ENCODE measurements at places on chromosomes 3 and 15.
A peak's percentile ranks its signal among the peaks of the same experiment; 100 is the strongest.

GRCh38 chr3:53163444-53164387 is 2.7 kb downstream of the PRKCD start:
- no peak for DNase-seq

DNA sequence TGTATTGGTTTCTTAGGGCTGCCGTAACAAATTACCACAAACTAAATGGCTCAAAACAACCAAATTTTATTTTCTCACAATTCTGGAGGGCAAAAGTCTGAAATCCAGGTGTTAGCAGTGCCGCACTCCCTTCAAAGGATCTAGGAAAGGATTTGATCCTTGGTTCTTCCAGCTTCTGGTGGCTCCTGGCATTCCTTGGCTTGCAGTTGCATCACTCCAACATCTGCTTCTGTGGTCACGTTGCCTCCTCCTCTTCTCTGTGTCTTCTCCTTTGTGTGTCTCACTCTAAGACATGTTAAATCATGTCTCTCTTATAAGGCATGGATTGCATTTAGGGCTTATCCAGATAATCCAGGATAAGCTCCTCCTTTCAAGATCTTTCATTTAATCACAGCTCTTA is 262.2 kb downstream of the MEX3B start:
- no peak for DNase-seq

DNA sequence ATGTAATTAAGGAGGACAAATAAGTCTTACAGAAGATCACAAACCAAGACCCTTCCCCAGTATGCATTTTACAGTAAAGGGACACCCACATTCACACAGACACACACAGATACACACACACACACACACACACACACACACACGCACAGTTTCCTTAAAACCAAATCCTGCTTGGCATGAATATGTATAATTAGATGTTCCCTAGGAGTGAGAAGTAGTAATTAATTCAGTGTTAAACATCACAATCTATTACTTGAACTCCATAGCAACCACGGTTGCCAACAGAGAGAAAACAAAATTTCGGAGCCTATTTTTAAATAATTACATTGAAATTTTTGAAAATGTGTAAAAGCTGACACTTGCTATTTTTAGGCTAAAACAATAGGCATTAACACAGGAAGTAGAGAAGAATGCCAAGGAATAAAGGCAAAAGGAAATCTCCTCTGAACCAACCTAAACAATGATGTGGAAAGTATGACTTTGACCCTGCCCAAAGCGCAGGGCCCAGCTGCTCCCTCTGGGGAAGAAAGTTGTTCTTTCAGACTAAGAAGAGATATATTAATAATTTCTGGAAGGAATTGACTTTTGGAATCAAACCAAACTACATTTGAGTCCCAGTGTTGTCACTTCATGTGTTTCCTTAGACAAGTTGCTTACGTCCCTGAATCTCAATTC is 215.3 kb downstream of the CPNE4 start:
- no peak for DNase-seq

DNA sequence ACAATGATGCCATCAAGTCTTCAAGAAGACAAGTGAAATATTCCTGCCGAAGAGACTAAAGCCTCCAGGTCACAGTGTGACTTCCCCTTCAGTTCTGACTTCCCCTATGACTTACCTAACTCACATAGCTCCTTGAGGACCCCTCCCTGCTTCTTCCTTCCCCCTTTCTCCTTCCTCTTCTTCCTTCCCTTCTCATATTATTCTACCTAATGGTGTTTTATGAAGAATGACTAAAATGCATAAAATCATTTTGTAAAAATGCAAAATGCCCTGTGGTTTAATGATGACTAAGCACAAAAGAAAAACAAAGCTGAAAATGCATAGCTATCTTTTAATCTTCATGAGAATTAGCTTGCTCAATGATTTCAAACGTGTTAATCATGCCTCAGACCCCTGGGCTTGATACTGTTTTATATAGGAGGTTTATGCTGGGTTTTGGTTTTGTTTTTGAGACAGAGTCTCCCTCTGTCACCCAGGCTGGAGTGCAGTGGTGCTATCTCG is 26.1 kb upstream of the TM4SF4 start:
- no peak for DNase-seq

DNA sequence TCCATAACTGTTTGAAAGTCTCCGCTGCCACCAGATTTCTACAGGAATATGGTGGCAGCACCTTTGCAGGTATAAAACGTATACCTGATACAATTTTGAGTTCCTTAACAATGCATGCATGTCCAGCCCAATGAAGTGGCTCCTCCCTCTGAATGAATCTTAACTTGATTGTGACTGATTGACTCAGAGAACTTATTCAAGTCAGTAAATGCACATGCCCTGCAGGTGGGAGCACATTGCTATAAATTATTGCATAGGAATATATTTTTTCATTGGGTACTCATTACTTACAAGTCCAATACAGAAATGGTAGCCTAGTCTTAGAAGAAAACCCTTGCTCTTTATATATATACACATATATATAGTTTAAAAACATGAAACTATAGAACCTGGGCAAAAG is 259.3 kb downstream of the BBX start:
- DNase-seq: no peak

GRCh38 chr15:91196768-91197167 is 96.7 kb downstream of the SV2B start:
- no peak for DNase-seq

DNA sequence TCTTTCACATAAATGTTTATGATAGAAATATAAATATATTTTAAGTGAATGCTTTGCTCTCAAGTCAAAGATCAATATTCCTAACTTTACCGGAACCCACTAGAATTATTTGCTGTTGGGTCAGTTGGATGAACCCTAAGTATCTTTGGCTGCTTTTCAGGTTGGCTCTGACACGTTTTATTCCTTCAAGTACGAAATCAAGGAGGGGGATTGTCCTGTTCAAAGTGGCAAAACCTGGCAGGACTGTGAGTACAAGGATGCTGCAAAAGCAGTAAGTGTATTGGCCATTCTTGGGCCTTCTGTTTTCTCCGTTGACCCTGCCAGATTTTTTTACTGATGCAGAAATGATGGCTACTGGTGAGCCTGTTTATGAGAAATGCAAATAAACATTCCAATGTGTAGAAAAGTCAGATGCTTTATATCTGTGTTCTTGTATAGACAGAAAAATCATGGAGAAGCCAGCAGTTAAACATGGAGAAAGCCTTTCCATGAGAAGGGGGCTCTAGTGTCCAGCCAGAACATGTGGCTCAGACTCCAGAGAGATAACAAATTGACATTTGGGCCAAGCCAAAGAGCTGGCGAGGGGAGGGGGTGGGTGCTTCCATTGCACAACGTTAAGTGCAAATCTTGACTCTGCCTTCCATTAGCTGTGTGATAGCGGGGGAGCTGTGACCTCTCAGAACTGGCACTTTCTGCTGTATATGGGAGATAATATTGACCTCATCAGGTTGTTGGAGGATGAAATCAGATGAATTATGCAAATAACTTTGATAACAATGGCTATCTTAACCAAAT is 3.0 kb downstream of the KNG1 start:
- peak; percentile 65 for DNase-seq

- no peak for DNase-seq
Measured at GRCh38 chr15:68333775-68334470, 56.4 kb downstream of the FEM1B start.

- no peak for DNase-seq
Measured at GRCh38 chr3:115825046-115825445, 201.7 kb downstream of the GAP43 start.

DNA sequence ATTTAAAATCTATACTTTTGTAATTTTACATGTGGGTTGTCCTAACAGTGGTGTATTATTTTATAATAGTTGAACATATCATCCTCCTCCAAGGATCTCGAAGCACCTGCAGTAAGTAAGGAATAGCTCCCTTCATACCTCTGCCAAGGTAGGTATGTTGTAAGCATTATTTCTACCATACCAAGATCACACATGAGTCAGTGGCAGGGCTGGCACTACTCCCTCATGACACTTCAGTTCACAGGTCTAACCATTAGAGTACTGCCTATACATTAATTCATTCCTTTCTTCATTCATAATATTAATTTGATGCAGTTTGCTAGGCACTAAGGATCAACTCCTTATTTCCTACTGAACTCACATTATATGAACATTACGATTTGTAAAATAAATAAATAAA is 11.9 kb upstream of the LEKR1 start:
- no peak for DNase-seq

DNA sequence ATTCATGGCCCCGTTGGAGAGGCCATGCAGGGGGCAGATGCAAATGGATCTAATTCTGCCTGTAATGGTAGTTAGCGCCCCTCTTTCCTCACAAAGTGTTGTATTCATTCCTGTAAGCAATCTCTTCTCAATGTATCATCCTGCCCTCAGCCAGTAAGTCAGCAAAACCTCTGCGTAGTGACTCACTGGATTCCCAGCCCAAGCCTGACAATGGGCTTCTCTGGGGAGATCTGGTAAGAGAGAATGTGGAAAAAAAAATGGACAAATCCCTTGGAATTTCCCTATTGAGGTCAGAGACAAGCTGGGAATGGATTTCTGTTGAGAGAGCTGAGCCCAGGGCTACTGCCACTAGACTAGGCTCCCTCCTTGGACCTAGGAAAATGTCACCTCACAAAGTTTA is 25.4 kb downstream of the ADPGK start:
- no peak for DNase-seq

All from HuH-7.5 (cell line).